Cardiac septum (tissue), 1 donor: ENCODE measurements at places on chromosomes 12 and 14. TPM values are rescaled to one million over a fixed set of nuclear protein-coding genes. Genes with fewer than 3 reads are reported as not detected.

BATF gene
- total RNA-seq = 0.65 TPM

CHURC1 gene
- 82.6 TPM for total RNA-seq

RNASE3 gene
- not detected for total RNA-seq

SYNDIG1L gene
- total RNA-seq = not detected

TAS2R14 gene
- 1.3 TPM for total RNA-seq

NDUFA12 gene
- 228 TPM for total RNA-seq

LTBP2 gene
- 93.7 TPM for total RNA-seq

- DNase-seq = no peak
These were observed 278.3 kb downstream of the DPF3 start for GRCh38 chr14:72615451-72616121.

GRCh38 chr12:62414180-62414579 is 52.4 kb upstream of the MON2 start:
- no peak for DNase-seq

GRCh38 chr12:16833376-16834015 is 227.5 kb upstream of the LMO3 start:
- no peak for DNase-seq

DNA sequence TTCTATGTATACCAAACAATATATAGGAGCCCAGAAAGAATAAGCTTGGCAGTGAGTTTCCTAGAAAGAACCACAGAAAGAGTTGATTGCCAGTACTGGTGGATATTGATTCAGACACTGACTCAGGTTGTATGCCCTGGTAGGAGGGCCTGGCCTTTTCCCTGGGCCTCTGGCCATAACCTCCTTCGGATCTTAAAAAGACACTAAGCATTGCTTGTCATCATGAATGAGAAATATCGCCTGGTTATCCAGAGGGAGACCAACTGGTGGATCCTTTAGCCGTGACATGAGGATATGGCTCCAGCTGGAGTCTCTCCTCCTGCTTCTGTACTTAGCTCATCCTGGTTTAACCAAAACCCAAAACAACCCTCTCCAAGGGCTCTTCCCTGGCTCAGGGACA is 231.5 kb downstream of the MSRB3 start:
- DNase-seq = no peak

GRCh38 chr14:104137297-104138097 is 890 bp upstream of the KIF26A start:
- DNase-seq = no peak

DNA sequence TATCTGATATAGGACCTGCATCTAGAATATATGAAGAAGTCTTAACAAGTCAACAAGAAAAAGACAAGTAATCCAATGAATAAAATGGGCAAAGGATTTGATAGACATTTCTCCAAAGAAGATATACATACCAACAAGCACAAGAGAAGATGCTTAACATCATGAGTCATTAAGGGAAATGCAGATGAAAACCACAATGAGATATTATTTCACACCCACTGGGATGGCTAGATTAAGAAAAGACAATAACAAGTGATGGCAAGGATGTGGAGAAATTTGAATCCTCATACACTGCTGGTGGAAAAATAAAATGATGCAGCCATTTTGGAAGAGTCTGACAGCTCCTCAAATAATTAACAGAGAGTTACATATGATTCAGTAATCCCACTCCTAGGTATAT is 502.6 kb downstream of the FUT8 start:
- no peak for DNase-seq
